ENCODE measurements at places on chromosomes 6 and 20. TPM values are rescaled to one million over a fixed set of nuclear protein-coding genes. Genes with fewer than 3 reads are reported as not detected.

ZBTB2 gene
- total RNA-seq: 16.6 TPM

ANKRD6 gene
- total RNA-seq: 34.3 TPM

TSBP1 gene
- total RNA-seq: not detected

MACROD2 gene
- 17.1 TPM for total RNA-seq

BMP7 gene
- 32.0 TPM for total RNA-seq

NRSN1 gene
- not detected for total RNA-seq

ACTL10 gene
- 3.6 TPM for total RNA-seq

CST8 gene
- not detected for total RNA-seq

SMOC2 gene
- total RNA-seq: 26.1 TPM
